Naive B cell (primary cell): ENCODE measurements at places on chromosomes 11 and 22. TPM values are rescaled to one million over a fixed set of nuclear protein-coding genes. Genes with fewer than 3 reads are reported as not detected.

GRCh38 chr22:23182309-23183060 lies 2.2 kb downstream of the BCR start:
- peak overlapping the region; percentile 92 for H3K4me3 ChIP-seq
- H3K27ac ChIP-seq: peak overlapping the region; percentile 87
- no peaks in the 10 kb centered on the region for H3K27me3 ChIP-seq

DNA sequence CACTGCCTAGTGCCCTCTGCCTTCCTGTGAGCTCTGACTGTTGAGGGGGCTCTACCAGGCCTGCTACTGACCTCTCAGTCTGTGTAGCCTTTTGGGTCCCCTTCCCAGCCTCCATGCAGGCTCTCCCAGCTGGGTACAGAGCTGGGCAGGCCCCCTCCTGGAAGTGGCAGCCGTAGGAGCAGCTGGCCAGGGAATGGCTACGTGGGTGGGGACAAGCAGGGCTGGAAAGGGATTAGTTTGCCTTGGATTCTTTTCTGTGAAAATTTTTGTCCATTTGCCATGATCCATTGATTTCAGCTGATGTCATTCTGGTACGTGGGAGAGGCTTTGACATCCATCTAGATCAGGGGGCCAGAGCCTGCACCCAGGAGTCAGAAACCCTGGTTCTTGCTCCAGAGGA lies 23.9 kb upstream of the NECTIN1 start:
- peak overlapping the region; percentile 97 for H3K27ac ChIP-seq
- DNase-seq: no peak
- H3K36me3 ChIP-seq: no peaks in the 10 kb centered on the region
- H3K27me3 ChIP-seq: peaks cover 4% of the 10 kb centered on the region

GRCh38 chr22:42969348-42969975 lies 45.5 kb downstream of the PACSIN2 start:
- no peaks in the 10 kb centered on the region for H3K27me3 ChIP-seq
- H3K4me3 ChIP-seq: no peak overlapping the region
- H3K36me3 ChIP-seq: no peaks in the 10 kb centered on the region
- peaks cover 55% of the 10 kb centered on the region for H3K4me1 ChIP-seq
- DNase-seq: no peak

DNA sequence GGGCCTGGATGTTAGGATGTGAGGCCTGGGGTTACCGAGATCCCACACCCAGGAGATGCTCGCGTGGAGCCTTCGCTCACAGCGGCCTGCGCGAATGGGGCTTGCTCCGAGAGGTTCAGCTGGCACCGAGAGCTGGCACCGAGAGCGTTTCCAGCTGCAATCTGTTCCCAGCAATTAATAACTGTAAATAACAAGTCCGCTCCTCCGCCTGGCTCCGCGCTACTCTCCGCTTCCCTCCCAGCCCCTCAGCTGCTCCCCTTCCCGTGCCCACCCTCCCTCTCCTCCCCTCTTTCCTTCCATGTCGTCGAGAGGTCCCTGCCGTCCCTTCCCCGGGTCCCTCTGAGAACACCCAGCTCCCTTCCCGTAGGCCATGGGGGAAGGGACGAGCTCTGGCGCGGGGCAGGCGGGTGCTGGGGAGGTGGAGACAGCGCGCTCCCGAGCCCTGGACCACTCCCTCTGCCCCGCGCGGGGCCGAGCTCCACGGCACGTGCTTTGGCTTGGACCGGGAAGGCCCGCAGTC lies 110.8 kb downstream of the WNT7B start:
- H3K27me3 ChIP-seq: peaks cover 27% of the 10 kb centered on the region
- H3K4me1 ChIP-seq: peaks cover 9% of the 10 kb centered on the region
- peaks cover 29% of the 10 kb centered on the region for H3K36me3 ChIP-seq

DNA sequence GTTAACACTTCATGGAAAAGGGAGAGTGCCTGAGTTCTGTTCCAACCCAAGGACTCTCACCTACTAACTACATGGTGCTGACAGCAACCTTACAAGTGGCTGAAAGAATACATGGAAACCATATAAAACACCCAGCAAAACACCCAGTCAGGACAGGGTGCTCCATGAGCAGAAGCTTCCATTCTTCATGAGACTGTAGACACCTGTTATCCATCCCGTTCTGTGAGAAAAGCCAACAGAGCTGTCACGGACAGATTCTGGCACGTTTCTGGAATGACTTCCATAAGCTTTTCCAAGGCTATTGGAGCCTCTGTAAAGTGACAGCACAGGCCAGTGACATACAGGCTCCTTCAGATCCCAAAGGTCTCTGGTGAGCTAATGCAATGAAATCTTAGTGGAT lies 23.2 kb downstream of the PRR14L start:
- no peaks in the 10 kb centered on the region for H3K27me3 ChIP-seq
- H3K4me3 ChIP-seq: no peak overlapping the region
- DNase-seq: no peak
- no peaks in the 10 kb centered on the region for H3K36me3 ChIP-seq
- peaks cover 5% of the 10 kb centered on the region for H3K4me1 ChIP-seq
- peak overlapping the region; percentile 15 for H3K27ac ChIP-seq

DNA sequence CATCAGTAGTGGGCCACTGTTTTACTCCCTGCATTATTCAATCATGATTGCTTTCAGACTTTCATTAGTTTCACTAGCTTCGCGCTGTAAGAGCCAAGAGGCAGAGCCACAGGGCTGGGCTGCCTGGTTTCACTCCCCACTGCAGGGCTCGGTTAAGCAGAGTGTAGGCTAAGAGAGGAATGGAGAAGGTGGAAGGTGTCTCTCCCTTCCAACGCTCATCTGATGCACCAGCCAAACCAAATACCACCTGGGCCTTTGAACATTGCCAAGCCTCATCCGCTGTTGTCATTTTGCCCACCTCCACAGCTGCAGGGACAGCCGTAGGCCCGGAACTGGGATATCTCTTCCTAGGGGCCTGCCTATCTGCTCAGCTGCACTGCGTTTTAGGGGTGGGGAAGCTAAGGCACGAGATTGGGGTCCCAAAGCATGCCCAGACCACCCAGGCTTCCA lies 480 bp upstream of the SMARCB1 start:
- no peaks in the 10 kb centered on the region for H3K27me3 ChIP-seq
- peak overlapping the region; percentile 93 for H3K4me3 ChIP-seq
- peaks cover 50% of the 10 kb centered on the region for H3K4me1 ChIP-seq
- H3K36me3 ChIP-seq: peaks cover 4% of the 10 kb centered on the region

DNA sequence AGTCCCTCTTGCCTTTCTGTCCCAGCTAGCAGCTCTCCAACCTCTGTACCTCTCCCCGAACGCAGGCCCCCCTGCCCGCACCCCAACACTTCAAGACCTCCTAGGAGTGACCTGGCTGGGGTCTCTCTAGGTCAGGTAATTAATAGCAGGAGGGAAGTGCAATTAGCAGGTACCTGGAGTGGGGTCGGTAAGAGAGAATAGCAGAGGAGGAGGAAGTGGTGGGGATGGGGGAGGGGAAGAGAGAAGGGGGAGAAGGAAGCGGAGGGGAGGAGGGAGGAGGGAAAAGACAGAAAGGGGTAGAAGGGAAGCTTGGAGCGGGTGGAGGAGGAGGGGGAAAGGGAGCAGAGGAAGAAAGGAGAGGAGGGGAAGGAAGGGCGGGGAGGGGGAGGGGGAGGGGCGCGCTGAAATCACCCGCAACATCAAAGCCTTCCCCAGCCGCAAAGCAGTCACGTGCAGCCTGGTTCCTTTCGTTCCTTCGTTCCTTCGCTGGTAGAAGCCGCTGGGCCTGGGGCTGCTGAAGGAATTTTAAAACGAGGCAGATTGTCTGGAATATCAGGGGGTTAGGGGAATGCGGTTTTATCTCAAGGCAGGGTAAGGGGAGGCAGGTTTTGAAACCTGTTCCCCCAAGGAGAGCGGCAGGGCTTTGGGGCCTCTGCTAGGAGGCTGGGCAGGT lies 29.3 kb upstream of the TCF20 start:
- peaks cover 53% of the 10 kb centered on the region for H3K4me1 ChIP-seq
- peak; percentile 47 for DNase-seq
- H3K36me3 ChIP-seq: no peaks in the 10 kb centered on the region
- peak overlapping the region; percentile 83 for H3K4me3 ChIP-seq
- H3K27ac ChIP-seq: peak overlapping the region; percentile 73

DNA sequence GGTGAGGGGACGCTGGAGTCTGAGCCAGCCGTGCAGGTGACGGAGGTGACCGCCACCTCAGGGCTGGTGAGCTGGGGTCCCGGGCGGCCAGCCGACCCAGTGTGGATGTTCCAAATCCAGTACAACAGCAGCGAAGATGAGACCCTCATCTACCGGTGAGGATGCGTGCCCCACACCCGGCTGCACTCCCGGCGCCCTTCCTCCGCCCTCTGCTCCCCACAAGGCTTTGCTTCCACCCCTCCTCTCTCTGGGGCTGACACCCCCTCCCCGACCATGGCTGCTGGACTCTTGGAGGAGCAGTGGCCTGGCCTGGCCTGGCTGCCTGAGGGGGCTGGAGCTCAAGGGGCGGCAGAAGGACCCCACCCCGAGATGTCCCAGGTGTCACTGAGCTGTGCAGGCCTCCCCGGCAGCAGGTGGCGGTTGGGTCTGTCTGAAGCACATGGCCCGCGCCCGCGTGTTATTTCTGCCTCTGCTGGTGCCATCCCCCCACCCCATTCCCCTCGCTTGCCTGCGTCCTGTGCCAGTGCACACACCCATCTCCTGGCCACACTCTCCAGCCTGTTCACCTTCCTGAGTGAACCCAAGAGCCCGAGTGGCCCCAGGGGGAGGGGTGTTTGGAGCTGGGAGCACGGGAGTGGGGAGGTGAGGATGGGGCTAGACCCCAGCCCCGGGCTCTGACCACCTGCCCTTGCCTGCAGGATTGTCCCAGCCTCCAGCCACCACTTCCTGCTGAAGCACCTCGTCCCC lies 2.2 kb downstream of the LRFN4 start:
- no peak overlapping the region for H3K4me3 ChIP-seq
- H3K4me1 ChIP-seq: peaks cover 4% of the 10 kb centered on the region
- H3K27me3 ChIP-seq: no peaks in the 10 kb centered on the region
- DNase-seq: no peak
- H3K36me3 ChIP-seq: no peaks in the 10 kb centered on the region

- peak overlapping the region; percentile 100 for H3K27ac ChIP-seq
- peak overlapping the region; percentile 89 for H3K4me3 ChIP-seq
- peaks cover 12% of the 10 kb centered on the region for H3K36me3 ChIP-seq
Observed at GRCh38 chr22:46770726-46771125, 8.3 kb downstream of the TBC1D22A start.

HIRA gene
- polyA plus RNA-seq: 11.8 TPM

SHISA8 gene
- polyA plus RNA-seq: 0.99 TPM

GGTLC3 gene
- polyA plus RNA-seq: not detected

DNA sequence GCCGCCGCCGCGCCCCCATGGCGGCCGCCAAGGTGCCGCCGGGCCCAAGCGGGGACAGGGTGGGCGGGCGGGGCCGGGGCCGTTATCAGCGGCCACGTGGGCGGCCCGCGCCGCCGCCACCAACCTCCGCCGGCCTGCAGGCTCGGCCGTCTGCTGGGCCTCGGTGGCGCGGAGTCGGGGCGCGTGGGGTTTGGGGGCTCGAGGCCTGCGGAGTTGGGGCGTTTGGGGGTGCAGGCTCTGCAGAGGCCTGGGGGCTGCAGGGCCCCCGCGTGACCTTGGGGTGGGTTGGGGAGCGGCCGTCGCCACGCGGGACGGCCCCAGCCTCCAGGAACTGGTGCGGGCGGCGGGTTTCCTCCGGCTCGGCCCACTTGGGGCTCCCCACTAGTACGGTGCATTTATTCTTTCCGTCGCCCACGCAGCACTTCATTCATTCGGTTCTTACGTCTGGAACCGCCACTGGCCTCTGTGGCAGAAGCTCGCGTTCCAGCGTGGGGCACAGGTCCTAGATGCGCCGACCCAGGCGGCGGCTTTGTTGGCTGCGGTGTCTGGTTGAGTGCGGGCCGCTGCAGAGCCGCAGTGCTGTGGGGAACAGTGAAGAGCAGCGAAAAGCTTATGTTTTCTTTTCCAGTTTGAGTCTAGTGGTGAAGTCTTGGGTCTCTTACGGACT lies 740 bp upstream of the TRMT2A start:
- peak overlapping the region; percentile 89 for H3K27ac ChIP-seq
- H3K27me3 ChIP-seq: no peaks in the 10 kb centered on the region
- DNase-seq: peak; percentile 28
- H3K4me3 ChIP-seq: peak overlapping the region; percentile 90
